GDM1 (cell line): ENCODE measurements at places on chromosomes 12 and 14.

DNA sequence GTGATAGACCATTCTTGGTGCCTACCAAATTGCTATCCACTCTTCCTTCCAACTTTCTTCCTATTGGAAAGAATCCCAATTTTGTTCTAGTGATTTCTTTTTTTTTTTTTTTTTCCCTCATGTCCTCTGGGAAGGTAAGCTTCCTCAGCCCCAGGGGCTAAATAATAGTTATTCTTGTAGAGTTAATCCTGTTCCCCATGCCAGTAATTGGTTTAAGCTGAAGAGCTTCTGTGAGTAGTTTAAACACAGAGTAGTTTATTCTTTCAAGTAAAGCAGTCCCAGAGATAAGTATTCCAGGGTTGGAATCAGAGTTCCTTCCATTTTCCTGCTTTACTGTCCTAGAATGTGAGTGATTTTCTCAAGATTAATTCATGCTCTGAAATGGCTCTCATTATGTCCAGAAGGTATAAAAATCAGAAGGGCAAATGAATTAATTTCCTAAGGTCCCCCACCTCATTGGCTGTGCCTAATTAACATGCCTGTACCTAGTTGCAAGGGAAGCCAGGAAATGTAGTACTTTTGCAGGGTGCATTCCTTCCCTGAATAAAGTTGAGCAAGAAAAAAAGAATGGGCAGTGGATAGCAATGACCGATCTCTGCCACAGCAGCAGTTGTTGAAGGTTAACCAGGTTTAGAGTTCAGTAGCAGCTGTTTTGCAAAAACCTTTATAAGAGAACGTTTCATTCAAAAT, 97.8 kb downstream of the PLEKHA5 start:
- DNase-seq, result no peak

DNA sequence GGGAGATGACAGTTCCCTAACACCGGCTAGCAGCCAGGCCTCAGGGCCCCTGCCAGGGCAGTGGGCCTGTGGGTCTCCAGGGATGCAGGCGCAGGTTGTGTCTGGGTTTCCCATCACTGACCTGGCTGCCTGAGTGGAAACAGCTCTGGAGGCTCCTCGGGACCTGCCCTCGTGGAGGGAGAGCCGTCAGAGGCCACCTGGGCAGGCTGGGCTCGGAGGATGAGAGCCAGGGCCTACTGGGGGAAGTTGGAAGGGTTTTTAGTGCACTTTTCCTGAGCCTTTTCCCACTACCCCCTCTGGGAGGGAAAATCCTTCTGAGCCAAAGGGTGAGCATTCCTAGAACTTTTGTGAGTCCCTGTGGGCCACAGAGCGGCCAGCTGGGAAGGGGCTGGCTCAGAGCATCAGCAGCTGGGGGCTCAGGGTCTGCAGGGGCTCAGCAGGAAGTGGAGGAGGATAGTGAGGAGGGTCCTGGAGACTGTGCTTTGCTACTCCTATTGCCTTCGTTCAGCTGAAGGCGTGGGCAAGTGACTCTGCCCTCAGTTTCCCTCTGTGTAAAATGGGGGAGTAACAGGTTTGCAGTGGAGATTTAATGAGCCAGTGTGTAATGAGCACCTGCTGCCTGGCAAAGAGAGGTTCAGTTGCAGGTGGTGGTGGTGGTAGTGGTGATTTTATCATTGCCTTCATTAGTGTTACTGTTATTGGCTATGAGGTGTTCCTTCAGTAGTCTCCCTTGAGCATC, 1.8 kb downstream of the SH2B3 start:
- DNase-seq, result no peak

- no peak for DNase-seq
Measured at GRCh38 chr14:30069536-30069935, 141.9 kb upstream of the PRKD1 start.

GRCh38 chr12:92136965-92137721, 8.5 kb downstream of the BTG1 start:
- DNase-seq, result no peak

DNA sequence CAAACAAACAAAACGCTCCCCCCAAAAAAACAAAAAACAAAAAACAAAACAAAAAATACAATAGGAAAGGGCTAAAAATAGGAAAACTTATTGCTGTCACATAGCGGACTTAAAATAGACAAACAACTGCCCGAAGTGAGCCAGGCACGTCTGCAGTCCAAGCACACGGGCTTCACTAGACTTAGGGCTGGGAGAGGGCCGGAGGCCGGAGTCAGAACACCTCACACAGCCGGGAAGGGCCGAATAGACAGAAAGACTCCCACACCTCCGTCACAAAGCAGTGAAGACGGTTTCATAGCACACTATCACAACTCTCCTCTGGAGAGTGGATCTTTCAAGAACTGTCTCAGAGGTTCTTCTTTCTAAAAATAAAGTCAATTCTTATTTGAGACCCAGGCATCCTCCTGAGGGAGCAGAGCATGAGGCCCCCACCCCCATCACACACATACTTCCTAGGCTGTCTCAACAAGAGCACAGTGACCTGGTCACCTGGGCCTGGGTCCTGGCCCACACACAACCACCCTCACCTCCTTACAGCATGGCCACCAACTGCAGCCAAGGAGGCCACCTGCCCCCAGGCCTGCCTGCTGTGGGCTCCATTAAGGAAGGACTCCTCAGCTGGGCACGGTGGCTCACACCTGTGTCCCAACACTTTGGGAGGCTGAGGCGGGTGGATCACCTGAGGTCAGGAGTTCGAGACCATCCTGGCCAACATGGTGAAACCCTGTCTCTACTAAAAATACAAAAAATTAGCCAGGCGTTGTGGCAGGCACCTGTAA, 6.7 kb downstream of the BAG5 start:
- DNase-seq, result no peak

DNA sequence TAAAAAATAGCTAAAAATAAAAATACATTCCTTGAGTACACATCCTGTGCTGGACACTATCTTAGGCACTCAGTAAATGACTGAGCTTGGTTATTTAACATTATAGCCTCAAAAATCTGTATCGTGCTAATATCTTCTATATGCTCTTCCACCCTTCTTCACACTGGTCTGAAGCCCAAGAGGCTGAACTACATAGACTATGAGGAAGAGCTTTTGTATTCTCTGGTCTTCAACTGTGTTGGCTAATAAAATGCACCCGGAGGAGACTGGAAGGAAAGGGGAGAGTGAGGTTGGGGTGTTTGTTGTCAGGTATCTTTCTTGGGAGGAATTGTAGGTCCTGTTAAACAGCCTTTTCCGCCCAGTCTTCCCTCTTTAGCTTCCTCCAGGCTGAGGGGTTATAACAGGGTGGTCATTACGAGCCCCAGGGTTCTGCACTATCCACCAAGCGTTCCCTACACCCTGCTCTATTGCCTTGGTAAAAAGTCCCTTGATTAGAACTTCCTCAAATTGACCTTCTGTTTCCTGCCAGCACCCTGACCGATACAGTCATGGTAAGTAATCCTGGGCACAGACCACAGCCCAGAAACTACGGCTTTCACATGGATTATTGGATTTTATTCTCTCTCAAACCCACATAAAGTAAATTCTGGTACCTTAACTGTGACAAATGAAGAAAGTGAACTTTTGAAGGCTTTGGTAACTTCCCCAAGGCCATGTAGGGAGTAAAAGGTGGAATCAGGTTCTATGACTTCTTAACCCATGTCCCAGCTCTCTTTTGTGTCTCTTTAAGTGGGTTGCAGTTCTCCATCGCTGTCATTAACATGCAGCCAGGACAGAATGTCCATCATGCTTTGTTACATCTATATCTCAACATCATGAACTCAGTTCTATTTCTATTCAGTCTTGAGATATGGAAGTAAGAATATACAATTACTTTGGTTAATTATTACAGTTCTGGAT, 71.3 kb downstream of the PTHLH start:
- DNase-seq, result no peak

DNA sequence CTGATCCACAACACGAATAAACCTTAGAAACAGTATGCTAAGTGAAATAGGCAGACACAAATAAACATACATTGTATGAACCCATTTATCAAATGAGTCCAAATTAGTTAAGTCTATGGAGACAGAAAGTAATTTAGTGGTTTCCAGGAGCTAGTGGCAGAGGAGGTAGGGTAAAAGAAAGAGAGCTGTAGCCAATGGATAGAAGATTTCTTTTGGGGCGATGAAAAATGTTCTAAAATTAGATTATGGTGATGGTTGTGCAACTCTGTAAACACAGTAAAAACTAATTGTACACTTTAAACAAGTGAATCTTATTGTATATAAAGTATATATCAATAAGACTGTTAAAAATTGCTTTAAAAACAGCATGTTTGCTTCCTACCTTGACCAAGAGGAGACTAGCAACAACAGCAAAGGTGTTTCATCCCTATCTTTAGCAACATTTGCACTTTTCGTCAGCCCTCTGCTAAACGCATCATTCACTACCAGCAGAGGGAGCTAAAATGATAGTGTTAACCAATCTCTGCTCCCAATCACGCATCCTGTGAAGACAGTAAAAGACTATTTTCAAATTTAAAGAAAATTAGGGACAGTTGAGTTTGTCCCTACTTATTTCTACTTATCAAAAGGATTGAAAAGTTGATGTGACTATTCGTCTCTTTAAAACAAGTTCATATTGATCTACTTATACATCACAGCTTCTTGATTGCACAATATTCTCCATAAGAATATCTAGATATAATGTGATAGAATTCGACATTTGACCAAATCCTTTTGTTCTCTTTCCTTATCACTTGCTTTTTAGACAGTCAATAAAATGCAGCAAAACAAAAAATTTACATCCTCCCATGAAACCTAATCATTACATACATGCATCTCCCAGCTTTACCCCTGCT, 24.0 kb upstream of the LGR5 start:
- DNase-seq, result no peak

DNA sequence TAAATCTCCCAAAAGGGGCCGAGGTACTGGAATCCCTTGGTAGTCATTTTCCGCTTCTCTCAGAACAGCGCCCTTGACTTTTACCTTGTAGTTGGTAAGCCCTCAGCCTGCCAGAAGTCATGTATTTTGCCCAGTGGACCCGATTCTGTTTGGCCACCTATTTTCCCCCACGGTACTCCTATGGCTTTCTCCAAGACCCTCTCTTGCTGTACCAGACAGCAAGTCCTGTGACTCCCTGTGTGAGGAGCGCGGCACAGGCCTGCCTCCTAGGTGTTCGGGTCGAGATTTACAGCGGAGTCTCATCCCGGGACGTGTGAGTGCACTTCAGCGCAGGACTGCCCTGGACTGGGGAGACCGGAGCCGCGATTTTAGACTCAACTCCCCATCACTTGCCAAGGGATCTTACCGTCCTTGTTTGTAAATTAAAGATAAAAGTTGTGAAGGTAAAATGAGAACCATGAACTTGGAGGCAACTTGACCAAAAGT, 1.1 kb upstream of the MBD6 start:
- DNase-seq, result no peak

DNA sequence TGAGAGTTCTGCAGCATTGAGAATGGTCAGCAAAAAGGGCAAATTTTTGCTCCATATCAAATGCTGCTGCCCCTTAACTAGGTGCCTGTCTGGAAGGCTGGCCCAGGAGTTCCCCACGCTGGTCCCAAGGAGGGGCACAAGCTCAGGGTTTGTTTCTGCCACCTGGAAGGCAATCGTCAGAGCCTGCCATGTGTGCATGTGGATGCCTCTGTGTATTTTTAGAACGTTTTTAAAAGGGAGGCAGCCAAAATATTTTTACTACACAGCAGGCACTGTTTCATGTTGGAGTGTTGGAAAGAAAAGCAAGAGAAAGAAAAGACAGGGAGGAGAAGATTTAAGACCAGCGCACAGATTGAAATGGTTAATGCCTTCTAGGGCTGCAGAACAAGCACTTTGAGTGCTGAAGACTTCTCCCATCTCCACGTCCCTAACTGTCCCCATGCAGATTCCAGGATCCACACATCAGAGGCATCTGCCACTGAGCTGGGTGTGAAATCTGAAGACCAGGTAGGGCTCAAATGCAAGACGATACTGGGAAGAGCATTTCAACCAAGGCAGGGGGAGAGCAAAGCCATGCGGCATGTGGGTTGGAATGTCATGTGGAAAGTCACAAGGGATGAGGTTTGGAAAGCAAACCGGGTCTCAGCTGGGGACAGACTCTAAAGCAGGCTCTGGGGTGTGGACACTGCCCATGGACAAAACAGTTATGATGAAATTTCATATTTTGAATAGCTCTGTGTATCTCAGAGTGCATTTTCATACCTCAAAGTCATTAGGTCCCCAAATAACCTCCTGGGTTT, 557.2 kb downstream of the BCL11B start:
- no peak for DNase-seq

GRCh38 chr14:25394356-25394755, 344.4 kb upstream of the STXBP6 start:
- DNase-seq, result no peak

- no peak for DNase-seq
Measured at GRCh38 chr12:121751034-121751433, 38.5 kb downstream of the TMEM120B start.

- no peak for DNase-seq
Measured at GRCh38 chr12:16155938-16156337, 121.5 kb downstream of the SLC15A5 start.

DNA sequence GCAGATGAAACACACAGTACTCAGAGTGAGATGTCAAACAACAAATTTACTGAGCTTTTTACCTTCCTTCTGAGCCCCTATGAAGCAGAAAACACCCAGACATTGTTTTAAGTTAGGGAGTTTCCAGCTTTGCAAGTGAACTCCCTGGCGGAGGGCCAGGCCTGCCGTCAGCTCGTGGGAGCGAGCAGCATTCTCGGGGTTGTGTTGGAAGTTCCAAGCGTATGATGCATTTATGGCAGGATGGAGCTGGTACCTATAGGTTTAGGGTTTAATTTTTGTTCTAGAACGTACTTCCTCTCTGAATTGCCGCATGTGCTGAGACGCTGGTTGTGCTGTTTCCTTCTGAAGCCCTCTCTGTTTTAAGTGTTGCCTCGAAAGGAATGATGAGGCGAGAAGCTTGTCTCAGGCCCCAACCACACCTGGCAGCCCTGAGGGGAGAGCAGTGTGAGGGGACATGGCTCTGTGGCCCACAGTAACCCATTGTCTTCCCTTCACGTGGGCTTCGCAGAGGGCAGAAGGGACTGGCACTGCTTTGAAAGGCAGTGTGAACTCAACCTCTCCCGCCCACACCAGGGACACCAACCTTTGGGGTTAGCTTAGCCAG, 76.6 kb downstream of the SSPN start:
- no peak for DNase-seq

DNA sequence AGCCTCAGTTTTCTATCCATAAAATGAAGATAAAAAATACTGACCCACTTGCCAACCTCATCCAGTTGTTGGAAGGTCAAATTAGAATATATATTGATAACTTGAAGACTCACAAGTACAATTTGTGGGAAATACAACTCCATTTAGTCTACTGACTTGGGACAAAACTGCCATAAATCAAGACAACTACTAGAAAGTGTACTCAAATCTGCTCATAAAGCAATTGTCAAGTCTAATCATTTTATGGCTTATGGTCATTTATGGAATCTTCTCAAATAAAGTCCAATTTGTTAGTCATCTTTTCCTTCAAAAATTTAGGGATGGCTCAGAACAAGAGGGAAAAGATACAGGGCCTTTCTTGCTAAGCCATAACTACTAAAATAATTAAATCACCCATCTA, 7.0 kb downstream of the BTG1 start:
- DNase-seq, result no peak

GRCh38 chr12:95413576-95413975, 60.4 kb upstream of the METAP2 start:
- no peak for DNase-seq

- no peak for DNase-seq
Measured at GRCh38 chr12:6418796-6419195, 26.0 kb upstream of the CD27 start.

GRCh38 chr12:40393026-40393425, 168.2 kb downstream of the LRRK2 start:
- DNase-seq, result no peak

GRCh38 chr14:76968621-76969063, 59.9 kb downstream of the IRF2BPL start:
- no peak for DNase-seq
